COLO829 (cell line): ENCODE measurements at places on chromosomes 16 and 17.

- DNase-seq, result no peak
These were observed 80.8 kb upstream of the CIBAR2 start for GRCh38 chr16:85193115-85193493.

DNA sequence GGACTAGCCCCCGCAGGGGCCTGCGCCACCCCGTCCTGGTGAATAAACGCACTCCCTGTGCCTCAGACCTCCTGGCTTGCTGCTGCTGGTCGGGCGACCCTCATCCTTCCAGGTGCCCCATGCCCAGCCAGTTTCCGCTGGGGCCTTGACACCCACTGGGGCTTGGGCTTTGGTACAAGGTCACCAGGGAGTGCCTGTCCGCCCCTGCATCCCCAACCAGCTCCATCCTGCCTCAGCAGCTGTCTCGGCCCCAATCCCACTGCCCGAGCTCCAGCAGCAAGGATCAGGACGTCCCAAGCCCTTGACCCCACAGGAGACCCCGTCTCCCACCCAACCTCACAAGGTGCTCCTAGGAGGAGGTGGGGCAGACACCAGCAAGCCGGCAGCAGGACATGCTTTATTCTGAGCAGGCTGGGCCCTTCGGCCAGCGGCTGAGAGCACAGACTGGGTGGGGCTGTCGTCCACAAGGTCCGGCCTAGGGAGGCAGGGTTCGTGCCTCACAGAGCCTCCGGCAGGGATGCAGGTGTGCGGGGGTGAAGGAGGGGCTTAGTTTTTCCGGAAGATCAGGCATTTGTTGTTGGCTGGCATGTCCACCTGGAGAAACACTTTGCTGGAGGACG, 1.9 kb downstream of the METTL26 start:
- DNase-seq, result no peak

GRCh38 chr17:79019632-79020584, 4.1 kb upstream of the C1QTNF1 start:
- DNase-seq, result peak; percentile 71

DNA sequence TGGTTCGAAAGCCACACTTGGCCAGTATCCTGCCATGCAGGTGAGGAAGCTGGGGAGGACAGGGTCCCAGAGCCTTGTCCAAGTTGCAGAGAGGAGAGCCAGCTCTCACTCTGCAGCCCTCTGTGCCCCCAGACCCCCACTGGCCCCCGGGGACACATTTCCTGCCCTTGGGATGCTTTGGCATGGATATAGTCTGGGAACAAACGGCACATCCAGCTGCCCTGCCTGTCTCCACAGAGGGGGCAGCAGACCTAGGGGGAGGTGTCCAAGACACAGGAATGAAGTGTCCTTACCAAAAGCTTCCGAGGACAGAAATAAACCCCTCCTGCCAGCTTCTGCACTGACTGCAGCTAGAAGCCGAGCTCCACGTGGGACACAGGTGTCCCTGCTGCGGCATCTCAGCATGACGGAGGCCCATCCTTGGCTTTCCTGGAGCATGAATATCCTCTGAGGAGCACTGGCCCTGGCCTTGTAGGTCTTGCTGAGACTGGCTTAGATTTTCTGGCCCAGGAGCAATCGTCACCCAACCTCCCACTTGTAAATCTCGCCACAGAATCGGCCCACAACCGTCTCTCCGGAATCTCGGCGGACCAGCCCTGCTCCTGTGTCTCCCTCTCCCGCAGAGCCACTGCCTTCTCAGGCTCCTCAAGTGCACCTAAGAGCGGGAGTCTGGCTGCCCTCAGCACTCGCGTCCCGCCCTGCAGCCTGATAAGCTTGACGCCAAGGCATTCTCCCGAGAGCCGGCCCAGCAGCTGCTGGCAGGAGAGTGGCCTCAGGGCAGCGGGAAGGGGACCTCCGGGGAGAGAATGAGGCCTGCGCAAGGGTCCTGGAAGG, 1.1 kb upstream of the CAPN15 start:
- DNase-seq, result no peak

- no peak for DNase-seq
These were observed 73.0 kb upstream of the DNAH17 start for GRCh38 chr17:78650093-78650715.

DNA sequence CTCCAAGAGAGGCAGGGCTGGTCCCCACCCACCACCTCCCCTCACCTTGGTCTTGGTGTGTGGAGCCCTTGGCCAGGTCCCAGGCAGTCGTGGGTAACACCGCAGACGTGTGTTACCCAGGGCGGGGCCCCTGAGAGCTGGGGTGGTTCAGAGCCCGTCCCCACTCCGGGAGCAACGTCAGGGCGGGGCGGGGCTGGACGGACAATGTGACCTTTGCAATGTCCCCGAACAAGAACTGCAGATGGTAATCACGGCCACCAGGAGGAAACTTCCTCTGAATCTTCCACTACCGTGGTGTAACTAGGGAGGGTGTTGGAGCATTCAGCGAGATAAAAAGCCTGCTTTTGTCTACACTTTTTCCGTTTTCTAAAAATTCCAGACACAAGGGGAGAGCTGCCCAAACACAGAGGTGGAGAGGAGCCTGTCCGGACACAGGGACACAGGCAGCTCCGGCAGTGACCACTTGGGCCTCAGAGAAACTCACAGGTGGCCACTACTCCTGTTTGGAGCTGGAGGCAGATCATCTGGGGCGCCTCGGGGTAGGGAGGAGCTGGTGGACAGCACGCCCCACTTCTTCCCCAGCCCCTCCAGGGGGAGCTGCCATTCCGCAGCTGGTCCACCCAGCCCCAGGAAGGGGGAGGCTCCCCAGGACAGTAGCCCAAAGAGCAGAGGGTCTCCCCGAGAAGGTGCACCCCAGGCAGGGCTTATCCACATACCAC, 14.2 kb upstream of the SLC38A10 start:
- DNase-seq, result peak; percentile 96

- peak; percentile 43 for DNase-seq
These were observed 32.7 kb upstream of the CDH1 start for GRCh38 chr16:68704232-68704867.

DNA sequence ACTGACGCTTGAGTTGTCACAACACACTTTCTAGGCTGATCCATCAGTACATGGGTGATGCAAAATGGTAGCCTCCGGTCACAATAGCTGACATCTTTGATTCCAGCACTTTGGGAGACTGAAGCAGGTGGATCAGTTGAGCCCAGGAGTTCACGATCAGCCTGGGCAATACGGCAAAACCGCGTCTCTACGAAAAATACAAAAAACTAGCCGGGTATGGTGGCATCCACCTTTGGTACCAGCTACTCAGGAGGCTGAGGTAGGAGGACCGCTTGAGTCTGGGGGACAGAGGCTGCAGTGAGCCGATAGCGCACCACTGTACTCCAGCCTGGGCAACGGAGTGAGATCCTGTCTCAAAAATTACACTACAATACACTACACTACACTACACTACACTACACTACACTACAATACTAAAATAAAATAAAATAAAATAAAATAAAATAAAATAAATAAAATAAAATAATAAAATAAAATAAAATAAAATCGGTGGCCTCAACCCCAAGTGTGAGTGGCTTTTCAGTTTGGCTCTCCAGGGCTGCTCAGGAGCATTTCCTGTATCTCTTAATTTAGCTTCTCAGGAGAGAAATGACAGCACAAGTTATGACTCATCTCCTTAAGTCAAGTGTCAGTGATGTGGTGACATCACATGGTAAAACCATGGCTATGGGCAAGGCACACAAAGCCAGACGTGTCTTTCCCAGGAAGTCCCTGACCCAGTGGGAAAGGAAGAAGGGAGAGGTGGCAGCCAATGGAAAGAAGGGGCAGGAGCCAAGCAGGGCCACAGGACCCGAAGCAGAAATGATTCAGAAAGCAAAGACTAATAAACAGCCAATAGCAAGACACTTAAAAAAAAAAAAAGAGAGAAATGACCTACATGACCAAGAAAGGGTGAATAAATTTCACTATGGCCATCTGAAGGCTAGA, 75.3 kb upstream of the TBC1D3K start:
- peak; percentile 95 for DNase-seq

GRCh38 chr16:19218581-19218980, 50.5 kb downstream of the SYT17 start:
- peak; percentile 13 for DNase-seq
